Stomach (tissue), 19 donors: ENCODE measurements at places on chromosomes 1 and 21. TPM values are rescaled to one million over a fixed set of nuclear protein-coding genes. Genes with fewer than 3 reads are reported as not detected.

Gene KRTAP13-2
- polyA plus RNA-seq = not detected

Gene NID1
- 32.7 TPM for polyA plus RNA-seq

Gene FCRLB
- 0.68 TPM for polyA plus RNA-seq

Gene FNDC10
- polyA plus RNA-seq = 2.1 TPM

Gene FHAD1
- 0.38 TPM for polyA plus RNA-seq

Gene FAM72B
- 1.5 TPM for polyA plus RNA-seq

Gene SPRR1B
- not detected for polyA plus RNA-seq
